ENCODE measurements at places on chromosomes 1 and 21.

DNA sequence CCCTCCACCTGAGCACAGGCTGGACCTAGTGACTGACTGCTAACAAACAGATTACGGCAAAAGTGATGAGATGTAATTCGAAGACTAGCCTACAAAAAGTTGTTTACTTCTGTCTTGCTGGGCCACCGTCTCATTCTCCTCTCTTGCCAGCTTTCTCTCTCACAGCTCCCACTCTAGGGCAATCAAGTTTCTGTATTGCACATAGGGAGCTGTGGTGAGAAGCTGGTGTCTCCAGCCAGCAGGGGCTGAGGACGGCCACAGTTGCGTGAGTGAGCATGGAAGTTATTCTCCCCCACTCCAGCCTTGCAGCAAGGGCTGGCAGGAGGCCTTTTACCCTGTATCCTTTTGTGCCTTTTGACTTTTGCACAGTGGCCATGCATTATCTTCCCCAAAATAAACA is 8.6 kb upstream of the COL6A2 start:
- DNase-seq: no peak

GRCh38 chr1:14371771-14372497 is 226.6 kb upstream of the KAZN start:
- no peak for DNase-seq

GRCh38 chr1:166869318-166870099 is 6.6 kb downstream of the TADA1 start:
- DNase-seq: no peak

- DNase-seq: no peak
Measured at GRCh38 chr1:183719289-183719688, 66.2 kb upstream of the APOBEC4 start.

DNA sequence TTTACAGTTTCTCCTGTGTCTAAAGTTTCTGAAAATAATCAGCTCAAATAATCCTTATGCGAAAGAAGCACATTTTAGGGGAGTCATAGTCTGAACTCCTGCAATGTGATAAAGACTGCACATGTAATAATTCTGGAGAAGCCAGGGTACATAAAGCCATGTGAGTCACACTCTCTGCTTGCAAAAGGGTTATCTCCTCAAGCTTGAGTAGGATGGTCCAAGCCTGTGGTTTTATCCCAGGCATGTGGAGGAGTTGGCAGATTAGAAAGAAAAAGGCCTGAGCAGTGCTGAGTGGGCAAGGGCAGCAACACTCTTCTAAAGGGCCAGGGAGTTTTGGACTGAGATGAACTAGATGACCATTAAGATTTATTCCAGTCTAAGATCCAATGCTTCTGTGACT is 220.4 kb downstream of the RHOU start:
- no peak for DNase-seq

GRCh38 chr1:182301026-182301436 is 90.6 kb downstream of the GLUL start:
- no peak for DNase-seq

- no peak for DNase-seq
Measured at GRCh38 chr1:89271341-89272015, 1.2 kb downstream of the GBP5 start.

GRCh38 chr1:15288173-15288926 is 41.3 kb downstream of the FHAD1 start:
- no peak for DNase-seq

DNA sequence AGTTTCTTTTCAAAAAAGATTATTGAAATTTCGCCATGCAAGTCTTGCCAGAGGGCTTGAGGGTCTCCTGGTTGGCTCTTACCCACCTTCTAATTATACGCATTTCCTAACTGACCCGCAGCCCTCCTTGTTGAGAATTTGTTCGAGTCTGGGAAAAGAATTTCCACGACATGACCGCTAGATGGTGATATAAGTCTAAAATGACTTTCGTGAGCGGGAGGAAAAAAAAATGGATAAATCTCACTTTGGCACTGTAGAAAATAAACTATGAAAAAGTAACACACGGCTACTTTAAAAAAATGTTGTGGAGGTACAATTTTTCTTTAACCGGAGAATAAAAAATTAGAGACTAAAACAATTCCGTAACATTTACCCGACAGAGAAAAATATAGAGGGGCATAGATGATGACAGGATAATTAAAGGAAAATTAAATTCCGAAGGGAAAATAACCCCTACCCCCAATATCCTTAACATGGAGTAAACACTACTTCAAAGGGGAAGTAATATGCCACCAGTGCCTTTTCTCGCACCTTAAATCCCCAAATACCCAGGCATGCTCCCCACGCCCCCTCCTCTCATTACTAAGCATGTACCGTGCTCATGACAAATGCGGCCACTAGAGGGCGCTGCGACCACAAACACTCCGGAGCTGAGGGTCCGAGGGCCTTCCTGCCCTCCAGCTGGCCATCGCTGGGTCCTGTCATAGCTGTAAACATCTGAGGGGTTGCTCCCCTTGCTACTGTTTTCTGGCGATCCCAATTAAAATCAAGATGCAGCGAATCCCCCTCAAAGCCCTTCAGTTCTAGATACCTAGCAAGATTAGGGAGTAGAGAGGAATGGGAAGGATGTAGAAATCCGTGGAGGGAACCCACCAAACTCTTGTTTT is 266.9 kb downstream of the ASTN1 start:
- no peak for DNase-seq

DNA sequence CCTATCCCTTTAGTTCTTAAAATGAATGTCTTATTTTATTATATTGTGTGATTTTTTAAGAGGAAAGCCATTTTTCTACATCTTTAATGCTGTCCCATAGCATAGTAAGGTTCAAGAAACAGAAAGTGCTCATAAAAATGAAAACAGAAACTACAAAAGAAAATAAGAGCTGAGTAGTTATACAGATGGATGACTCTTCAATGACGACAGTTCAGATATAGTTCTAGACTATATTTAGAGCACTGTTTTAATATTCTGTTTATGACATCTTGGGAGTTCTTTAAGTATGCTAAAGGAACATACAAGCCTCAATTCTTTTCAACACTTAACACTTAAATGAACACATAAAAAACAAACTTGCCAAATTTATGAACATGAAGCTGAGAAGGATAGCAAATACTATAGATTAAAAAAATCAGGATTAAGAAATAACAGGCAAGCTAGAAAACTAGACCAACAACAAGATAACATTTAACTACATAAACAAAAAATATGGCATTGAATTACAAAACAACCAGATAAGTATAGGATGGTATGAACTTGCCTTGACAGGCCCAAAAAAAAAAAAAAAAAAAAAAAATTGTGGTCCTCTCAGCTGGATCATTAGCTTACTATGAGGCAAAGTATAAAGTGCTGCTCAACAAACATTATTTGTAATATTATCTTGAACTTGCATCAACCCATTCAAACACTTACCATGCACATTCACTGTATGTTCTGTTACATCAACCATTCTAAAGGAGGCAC is 87.9 kb downstream of the ZZZ3 start:
- DNase-seq: no peak

- DNase-seq: no peak
Measured at GRCh38 chr1:167501515-167502191, 16.7 kb downstream of the CD247 start.

DNA sequence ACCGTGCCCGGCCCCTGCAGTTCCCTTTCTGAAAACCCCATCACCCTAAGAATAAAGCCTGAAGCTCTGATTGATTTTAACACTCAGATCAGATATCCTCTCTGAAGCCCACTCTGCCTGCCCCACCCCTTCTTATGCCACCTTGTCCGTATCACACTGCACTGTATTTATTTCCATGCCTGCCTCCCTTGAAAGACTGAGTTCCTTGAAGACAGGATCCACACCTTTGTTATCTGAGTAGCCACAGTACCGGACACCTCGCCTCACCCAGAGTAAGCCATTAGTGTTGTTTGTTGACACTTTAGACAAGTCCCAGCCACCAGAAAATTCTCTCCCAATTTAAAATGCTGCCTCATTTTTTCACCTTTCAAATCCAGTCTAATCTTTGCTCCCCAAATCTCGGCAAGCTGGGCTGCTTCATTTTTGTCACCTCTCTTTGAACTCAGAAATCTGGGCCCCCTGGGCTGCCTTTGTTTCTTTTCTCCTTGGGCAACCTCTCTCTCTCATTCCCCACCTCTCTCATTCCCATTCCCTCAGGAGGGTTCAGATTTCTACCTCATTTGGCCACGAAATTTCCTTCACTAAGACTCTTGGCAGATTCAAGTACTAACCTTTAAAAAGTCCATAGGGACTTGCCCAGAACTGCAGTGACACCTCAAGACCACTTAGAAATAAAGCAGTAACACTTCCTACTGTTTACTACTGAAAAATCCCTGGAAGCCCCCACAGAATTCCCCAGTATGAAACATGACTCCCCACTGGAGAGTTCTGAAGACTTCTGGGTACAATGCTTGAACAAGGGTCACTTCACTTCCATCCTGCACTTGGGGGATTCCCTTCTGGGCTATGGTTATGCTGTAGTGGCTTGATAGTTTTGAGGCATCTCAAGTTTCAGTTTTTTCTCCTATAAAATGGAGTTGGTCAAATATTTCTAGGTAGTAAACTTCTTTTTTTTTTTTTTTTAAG is 8.7 kb upstream of the PPP1R15B start:
- no peak for DNase-seq

DNA sequence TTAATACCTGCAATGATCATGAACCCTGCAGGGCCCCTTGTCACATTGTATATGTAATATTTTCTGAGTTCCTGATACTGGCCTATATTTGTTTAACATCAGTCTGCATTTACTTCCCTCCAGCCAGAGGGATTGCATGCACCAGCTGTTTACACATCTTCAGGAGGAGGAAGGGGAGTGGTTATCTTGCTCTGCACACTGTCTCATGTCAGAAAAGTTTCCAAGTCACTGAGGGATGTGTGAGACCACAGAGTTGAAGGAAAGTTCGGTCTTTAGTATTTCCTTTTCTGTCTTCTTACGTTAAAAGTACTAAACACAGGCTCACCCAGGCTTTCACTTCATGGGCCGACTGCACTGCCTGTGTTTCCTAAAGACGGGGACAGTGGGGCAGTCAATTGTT is 574.1 kb downstream of the LMO4 start:
- no peak for DNase-seq

- DNase-seq: no peak
Measured at GRCh38 chr1:198797656-198798055, 158.8 kb downstream of the PTPRC start.

DNA sequence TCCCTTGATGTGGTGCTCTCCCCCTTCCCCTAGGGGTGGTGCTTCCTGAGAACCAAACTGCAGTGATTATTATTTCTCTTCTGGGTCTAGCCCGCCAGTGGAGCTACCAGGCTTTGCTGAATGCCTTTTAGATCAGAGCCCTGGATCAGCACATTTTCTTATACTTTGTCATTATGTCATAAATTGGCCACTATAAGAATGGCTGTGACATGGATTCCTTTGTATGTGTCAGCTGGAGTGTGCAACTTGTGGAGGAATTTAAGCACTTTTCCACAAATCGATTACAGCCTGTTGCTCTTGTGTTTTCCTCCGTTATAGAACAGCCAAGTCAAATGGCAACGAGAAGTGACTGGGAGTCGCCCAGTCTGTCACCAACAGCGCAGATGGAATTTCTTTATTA is 273.3 kb downstream of the DUSP10 start:
- DNase-seq: no peak

- no peak for DNase-seq
Measured at GRCh38 chr1:174314433-174314832, 133.3 kb upstream of the GPR52 start.

- DNase-seq: no peak
Measured at GRCh38 chr1:145792484-145792883, 31.4 kb downstream of the RNF115 start.

- no peak for DNase-seq
Measured at GRCh38 chr1:195604287-195604686, 1004.0 kb downstream of the KCNT2 start.

DNA sequence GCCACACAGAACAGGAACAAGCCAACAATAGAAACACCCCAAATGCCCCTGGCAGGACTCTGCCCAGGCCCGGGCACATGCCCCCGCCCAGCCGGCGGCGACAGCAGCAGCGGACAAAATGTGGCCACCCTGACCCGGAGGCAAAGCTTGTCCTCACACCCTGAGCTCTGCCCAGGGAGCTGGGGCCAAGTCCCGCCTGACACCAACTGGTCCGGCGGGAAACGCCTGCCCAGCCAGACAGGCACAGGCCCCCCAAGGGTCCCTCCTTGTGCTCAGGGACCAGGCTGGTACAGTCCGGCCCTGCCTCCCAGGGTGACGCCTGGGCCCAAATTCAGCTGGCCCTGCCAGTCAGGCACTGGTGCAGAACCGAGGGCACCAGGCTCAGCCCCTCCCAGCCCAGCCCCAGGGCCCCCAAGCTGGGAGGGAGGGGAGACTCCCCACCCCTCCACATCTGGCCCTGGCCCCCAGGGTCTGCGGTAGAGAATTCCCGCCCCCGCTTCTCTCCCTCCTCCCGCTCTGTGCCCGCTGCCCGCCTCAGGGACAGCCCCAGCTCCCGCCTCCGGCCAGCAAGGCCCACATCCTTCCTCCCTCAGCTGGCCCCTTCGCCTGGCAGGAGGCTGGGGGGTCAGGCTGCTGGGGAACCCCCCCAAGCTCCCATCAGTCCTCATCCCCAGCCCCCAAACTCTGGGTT is 2.0 kb downstream of the AHDC1 start:
- DNase-seq: no peak

- DNase-seq: no peak
Measured at GRCh38 chr1:43545695-43546387, 15.2 kb downstream of the PTPRF start.

DNA sequence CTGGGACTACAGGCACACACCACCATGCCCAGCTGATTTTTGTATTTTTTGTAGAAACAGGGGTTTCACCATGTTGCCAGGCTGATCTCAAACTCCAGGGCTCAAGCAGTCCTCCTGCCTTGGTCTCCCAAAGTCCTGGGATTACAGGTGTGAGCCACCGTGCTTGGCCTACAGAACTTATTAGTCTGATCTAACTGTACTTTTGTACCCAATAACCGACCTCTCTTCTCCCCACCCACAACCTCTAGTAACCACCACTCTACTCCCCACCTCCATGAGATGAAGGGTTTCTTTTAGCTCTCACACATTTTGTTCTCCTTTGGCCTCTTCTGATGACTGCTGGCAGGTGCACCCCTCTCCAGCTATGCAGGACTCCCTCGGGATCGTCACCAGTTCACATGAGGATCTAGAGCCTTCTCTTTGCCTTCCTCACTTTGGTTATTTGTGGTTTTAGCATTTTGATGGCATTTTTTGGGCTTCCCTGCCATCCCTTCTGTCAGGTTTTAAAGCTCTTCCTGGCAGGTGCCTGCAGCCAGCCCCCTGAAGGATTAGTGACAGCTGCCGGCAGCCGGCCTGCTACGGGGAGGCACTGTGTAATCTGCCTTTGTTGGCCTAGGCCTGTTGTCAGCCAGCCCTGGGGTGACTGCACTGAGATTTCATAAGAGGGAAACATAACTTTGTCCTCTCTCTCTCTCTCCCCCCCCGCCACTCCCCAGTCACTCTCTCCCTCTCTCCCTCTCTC is 99.8 kb upstream of the ATP1A1 start:
- no peak for DNase-seq

DNA sequence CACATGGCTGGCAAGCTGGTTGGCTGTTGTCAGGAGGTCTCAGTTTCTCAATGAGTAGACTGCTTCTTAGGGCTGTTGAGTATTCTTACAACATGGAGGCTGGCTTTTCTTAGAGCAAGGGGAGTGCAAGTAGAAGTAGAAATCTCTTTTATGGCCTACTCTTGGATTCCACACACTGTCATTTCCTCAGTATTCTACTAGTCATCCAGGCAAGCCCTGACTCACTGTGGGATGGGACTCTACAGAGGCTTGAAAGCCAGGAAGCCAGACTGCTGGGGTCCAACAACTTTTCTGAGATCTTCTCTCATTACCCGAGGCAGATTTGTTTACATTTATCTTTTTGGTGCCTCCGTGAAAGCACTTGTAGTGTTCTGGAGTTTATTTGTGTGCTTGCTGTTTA is 196.2 kb upstream of the APP start:
- no peak for DNase-seq

GRCh38 chr1:221672965-221673364 is 68.9 kb downstream of the DUSP10 start:
- no peak for DNase-seq
